ENCODE measurements at places on chromosomes 7 and 10.

DNA sequence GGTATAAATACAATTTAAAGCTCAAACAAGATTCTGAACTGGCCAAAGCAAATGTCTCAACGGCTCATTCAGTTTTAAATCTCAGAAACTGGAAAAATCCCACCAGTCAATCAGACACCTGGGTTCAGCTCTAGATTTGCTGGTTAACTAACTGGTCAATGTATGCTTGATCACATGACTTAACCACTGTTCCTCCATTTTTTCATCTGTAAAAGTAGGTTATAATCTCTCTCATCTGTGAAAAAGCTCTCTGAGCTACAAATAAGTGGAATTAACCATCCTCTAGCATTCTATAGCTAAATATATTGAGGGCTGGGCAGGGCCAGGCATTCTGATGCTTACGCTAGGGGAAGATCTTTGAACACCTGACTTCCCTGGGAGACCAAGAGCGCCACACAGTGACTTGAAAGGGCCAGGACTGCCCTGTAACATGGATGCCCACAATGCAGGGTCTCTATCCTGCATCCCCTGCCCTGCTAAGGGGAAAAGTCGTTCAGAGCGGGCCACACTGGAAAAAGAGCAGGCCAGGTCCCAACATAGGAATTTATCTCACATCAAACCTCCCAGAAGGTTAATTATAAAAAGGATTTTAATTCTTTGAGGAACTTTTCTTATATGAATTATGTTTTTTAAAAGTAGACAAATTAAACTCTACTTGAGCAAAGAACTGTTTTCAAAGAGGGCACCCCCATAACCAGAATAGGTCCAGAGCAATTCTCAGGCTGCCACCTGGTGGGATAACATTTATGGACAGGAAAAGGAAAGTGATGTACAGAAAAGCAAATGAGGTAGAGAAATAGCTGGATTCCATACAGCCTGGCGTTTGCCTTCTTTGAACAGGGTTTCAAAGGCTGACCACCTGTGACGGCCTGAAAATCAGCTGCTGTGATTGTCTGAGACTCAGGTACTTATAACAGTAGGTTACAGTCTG is 1.8 kb downstream of the RP9 start:
- peak; percentile 59 for DNase-seq

DNA sequence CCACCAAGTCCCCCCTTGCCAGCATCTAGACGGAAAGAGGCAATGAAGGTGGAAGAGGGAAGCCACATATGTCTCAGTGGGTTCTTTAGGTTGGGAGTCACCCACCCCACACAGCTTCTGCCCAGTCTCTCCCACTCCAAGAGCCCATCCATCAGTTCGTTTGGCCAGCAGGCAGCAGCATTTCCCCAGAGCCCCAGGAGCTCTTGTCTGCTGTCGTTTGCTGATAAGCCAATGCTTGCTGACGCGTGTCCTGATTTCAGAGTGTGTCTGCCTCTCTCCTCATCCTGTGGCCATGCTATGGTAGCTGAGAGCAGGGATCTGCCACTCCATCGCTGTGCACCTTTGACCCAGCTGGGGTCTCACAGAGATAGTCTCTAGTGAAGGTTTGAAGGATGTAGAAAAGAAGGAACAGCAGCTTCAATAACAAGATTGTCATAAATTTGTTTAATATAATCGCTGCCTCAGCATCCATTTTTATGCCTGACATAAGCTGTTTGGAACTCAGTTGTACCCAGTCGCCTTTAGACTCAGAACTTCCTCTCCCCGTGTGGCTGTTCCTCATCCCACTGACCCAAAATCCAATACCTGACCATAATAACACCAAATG is 39.4 kb upstream of the GDF10 start:
- DNase-seq = peak; percentile 12

DNA sequence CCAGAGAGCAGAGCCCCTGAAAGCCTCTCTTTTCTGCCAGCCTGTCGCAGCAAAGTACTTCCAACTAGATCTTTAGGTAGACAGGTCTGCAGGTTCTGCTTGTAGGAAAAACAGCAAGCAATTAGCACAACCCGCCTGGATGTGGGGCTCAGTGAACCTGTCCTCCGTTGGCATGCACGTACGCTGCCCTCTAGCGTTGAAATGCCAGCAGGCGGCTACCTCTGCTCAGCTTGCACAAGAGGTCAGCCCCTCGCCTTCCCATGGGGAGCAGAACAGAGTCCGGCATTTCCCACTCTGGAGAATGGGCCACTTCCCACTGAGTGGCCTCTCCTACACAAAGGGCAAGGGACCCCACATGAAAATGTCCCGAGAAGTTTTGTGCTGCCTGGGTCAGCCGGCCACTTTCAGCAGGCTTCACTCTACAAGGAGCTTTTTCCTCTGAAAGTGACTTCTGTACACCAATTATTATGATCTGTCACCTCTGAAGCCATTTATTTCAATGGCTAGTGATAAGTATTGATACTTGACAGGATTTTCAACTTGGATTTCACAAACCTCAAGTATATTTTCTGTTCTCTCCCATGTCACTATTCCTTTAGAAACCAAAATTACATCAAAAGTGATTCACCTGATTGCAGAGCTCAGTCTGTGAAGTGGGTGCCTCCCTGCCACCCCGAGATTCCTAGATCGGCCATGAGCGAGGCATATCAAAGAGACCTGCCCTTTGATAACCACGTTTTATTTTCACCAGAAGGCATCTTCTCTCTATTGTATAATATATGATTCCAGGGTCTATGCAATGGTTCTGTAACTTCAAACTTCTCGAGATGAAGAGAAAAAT is 56.7 kb downstream of the JCAD start:
- DNase-seq = peak; percentile 88

GRCh38 chr10:62594093-62594520 is 210.4 kb upstream of the ADO start:
- peak; percentile 77 for DNase-seq

GRCh38 chr10:77162697-77163096 is 474.9 kb downstream of the KCNMA1 start:
- DNase-seq = no peak

GRCh38 chr10:45091968-45092367 is 91.2 kb downstream of the ZNF22 start:
- DNase-seq = no peak

- DNase-seq = no peak
Observed at GRCh38 chr10:50931948-50932431, 46.6 kb upstream of the A1CF start.

- DNase-seq = no peak
Observed at GRCh38 chr7:139981511-139981895, 81.2 kb downstream of the PARP12 start.

DNA sequence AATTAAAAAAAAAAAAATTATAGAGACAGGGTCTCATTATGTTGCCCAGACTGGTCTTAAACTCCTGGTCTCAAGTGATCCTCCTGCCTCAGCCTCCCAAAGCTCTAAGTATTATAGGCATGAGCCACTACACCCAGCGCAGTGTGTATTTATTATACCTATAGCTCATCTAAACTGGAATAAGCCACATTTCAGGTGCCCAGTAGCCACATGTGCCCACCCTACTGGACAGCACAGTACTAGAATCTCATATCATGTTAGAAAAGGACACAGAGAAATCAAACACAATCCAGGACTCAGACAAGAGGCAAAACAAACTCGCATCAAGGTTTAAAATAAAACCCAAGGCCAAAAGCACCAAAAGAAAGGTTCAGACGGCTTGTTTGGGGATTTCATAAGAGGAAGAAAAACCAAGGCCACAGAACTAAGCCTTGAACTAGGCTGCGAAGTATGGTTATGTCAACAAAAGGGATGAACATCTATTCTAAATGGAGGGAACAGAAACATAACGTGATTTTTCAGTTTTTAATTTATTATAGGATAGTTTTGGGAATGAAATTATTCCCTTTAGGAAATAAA is 32.3 kb downstream of the SLC16A9 start:
- DNase-seq = no peak

Measured in cardiac muscle cell (in vitro differentiated cells and primary cell).